Activated gamma-delta T cell treated with Interleukin-2 at 50 U/mL for 16 hours (primary cell): ENCODE measurements at places on chromosomes 2 and 18.
A peak's percentile ranks its signal among the peaks of the same experiment; 100 is the strongest.

GRCh38 chr2:43068631-43069517 lies 157.5 kb downstream of the ZFP36L2 start:
- DNase-seq: no peak

- DNase-seq: no peak
These were observed 57.8 kb downstream of the C2orf76 start for GRCh38 chr2:119308793-119309330.

DNA sequence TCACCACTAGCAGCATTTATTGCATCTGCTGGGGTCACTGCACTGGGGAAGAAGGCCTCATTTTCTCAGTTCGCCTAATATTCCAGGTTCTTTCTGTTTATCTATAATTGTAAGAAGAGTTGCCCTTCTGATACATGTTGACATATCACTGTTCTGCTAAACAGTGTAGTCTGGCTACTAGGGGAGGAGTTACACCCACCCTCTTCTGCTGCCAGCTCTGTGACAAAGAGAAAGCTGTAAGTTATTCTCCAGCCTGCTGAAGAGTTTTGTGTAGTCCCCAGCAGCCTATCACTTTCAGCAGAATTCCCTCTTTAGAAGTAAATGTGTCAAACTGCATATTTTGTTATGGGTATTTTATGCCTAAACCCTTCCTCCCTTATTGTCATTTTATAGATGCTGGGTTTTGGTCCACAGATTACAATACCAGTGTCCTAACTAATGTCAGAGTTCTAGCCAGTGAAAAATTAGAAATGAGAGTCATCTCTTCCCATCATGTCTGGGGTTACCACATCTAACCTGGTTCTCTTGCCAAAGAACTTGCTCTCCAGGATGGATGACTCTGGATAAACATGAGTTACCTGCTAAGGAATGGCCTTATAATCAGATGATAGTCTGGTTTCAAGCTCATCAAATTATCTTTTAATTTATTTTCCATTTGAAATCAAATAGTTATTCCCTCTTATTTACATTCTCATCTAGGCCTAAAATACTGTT lies 5.6 kb upstream of the MBOAT2 start:
- no peak for DNase-seq

DNA sequence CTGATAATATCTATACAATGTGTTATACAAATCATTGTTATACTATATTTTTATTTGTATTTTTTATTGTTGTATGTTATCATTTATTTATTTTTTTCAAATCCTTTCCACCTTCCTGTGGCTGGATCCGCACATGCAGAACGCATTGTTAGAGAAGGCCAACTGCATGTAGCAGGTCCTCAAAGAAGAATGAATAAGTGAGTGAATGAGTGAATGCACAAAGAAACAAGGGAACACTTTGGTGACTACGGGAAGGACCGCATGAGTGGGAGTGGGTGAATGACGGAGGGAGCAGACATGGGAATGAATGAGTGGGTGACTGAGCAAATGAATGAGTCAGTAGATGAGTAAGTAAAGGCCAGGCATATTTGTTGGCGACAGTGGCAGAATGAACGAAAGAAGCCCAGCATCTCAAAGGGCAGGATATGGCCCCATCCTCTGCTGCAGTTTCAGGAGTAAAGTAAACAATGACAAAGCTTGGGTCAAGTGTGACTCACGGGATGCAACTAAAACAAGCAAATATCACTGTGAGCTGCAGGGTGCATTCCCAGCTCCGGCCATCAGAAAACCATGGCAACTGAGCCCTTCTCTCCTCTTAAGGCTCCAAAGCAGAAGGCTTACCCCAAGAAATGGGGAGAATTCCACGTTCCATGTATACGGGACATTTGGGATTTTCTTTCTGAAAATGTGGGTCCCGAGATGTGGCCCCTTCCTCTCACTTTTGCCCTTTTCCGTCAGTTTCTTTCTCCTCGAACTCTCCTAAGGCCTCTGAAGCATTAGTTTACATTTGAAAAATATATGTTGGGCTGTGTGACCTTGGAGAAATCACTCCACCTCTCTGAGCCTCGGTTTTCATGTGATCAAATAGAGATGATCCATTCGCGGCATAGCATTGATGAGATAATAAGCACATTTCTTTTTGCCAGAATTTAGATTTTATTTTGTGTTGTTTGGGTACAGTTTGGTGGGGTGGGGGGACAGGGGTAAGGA lies 24.5 kb downstream of the KCNF1 start:
- DNase-seq: no peak

DNA sequence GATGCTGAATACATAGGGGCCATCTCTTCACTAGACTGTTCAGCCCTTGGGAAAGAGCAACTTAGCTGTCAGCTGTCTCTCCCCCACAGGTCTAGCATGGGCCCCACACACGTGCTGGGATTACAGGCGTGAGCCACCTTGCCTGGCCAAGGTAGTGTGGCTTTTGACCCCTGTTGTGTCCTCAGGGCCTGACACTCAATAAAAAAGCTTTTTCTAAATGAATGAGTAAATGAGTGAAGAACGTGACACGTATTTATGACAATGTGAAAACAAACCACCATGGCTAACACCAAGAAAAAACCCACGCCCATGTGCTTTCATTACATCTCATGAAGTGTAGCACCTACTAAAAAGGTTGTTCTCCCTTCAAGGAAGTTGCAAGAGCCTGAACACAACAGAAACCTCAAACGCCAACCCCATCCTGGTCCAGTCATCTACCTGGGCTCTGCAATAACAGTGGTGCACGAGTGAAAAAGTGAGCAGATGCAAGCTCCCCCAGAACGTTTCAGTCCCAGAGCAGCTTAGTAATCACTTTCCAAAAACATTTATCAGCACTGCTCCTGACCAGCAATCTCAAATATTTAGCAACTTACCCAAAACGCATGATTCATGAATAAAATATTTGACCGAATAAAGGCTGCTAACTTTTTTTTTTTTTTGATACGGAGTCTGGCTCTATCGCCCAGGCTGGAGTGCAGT lies 3.4 kb downstream of the WDFY1 start:
- peak; percentile 49 for DNase-seq

- no peak for DNase-seq
These were observed 284.3 kb upstream of the SPRED2 start for GRCh38 chr2:65716698-65717097.

DNA sequence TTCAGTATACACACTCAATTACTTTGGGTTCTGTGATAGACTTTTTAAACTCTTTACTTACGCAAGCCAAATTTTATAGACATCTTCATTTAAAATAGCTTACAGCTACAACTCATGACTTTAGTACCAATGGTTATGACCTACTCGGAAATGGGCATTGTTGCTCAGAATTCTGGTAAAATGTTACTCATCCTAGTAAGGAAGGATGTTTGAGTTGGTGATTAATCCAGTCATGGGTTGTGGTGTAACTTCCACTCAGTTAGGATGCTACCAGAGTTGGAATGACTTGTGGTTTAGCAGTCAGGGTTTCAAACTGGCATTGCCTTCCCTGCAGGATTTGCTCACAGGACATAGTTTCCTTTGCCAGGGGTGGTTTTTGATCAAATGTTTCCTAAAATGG lies 7.4 kb upstream of the NPC1 start:
- DNase-seq: no peak
